Astrocyte of the spinal cord (primary cell): ENCODE measurements at places on chromosomes 1 and 21.

DNA sequence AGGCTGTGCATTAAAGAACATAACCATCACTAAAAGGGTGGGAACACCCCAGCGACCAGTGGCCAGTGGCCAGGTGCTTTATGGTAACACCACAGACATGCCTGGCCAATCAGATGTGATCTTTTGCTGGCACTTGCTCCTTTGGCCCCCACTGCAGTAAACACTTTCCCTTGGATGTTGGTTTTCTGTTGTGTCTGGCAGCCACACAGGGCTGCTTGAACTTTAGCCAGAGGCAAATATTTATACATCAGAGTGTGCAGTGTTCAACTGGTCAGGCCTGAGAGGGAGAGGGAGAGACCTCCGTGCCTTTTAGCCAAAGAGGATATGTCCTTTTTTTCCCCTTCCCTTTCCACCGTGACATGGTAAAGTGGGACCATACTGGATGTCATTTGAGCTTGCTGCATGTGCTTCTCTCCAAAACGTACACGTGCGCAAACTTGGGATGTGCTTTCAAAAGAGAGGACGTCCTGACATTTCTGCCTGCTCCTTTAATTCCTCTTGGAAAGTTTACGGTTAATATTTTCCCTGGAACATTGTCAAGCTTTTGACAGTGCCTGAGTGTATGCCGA is 101.2 kb downstream of the NFIA start:
- peak; percentile 58 for DNase-seq

DNA sequence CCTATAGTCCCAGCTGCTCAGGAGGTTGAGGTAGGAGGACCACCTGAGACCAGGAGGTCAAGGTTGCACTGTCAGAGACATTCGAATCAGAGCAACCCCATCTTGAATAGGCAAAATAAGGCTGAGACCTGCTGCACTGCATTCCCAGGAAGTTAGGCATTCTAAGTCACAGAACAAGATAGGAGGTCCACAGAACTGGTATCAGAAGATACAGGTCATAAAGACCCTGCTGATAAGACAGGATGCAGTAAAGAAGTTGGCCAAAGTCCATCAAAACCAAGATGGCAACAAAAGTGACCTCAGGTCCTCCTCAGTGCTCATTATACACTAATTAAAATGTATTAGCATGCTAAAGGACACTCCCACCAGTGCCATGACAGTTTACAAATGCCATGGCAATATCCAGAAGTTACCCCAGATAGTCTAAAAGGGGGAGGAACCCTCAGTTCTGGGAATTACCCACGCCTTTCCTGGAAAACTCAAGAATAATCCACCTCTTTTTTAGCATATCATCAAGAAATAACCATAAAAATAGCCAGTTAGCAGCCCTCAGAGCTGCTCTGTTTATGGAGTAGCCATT is 65.2 kb upstream of the KLHDC7A start:
- no peak for DNase-seq

GRCh38 chr1:209784265-209785169 is at the start of gene C1orf74:
Gene C1orf74, minus strand, starts transcription at chr1:209784559. Its CDS starts 925 bp downstream, at chr1:209783634.
- DNase-seq: peak; percentile 98

DNA sequence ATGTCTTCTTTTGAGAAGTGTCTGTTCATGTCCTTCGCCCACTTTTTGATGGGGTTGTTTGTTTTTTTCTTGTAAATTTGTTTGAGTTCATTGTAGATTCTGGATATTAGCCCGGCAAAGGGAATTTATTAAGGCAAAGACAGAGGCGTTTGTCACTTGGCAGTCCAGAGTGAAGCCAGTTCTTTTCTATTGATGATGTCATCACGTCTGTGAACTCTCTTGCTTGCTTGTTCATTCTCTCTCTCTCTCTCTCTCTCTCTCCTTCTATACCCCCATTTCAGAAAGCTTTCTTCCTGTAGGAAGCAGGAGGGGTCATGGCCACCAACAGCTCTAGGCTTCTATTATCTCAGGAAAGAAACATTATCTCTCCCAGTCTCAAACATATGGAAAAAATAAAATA is 291.3 kb downstream of the OMA1 start:
- DNase-seq: no peak

DNA sequence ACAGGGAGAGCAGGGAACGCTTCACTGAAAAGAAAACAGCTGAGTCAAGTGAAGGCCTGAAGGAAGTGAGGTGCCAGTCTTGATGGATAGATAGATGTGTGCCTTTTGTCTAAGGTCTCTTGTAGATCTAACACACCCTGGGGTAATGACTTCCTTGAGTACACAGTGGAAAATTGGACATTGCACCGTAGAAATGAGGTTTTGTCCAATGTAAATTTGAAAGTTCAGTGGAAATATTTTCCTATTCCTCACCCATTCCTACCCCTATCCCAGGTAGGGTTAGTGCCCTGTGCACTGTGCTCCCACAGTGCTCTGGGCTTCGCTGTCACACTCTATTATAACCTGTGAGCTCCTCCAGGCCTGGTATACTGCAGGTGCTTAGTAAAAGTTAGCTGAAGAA is 24.3 kb downstream of the ZMYND12 start:
- DNase-seq: no peak
